ENCODE measurements at places on chromosomes 4 and X.

DNA sequence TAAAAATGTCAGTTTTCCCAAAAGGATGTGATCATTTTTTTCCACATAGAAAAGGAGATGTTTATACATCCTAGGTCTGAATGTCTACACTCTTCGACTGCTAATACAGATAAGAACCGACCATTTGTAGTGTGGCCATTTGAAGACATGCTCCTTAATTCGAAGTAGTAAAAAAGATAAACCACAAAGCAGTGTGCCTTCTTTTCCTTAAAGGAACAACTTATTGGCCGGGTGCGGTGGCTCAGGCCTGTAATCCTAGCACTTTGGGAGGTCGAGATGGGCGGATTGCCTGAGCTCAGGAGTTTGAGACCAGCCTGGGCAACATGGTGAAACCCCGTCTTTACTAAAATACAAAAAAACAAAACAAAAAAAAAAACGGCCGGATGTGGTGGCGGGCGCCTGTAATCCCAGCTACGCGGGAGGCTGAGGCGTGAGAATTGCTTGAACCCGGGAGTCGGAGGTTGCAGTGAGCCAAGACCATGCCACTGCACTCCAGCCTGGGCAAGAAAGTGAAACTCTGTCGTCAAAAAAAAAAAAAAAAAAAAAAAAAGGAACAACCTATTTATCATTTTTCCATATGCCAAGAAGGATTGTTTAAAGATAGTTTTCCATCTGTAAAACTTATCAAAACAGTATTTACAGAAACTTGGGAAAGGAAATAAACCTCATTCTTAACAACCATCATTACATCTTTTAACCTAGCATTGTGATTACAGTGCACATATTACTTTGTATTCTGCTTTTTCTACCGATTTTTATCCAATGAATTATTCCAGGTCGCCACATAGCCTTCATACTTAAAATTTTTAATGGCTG, 2.6 kb downstream of the INTS6L start:
- no peak for DNase-seq

- peak; percentile 16 for DNase-seq
Observed at GRCh38 chr4:73311428-73311827, 52.8 kb upstream of the ANKRD17 start.

- no peak for DNase-seq
Observed at GRCh38 chr4:128601991-128602695, 207.4 kb upstream of the JADE1 start.

DNA sequence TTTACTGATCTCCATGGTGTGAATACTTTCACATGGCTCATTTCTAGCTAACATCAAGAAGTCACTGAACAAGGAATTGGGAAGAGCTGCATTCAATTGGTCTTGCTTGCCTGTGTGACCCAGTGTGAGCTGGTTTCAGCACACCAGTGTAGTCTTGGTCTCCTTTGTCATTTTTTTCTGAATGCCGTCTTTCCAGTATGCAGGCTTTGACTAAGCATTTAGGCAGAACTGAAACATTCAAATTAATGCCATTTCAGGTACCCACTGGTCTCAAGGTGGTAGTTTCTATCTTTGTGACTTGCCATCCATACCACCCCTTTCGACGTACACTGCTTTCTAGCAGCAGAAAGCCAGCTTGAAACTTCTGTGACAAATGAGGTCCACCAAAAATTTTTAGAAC, 550.5 kb upstream of the BOD1L1 start:
- DNase-seq = no peak

GRCh38 chr4:171007618-171008390, 805.4 kb upstream of the GALNTL6 start:
- no peak for DNase-seq

GRCh38 chrX:43317378-43317777, 338.7 kb upstream of the MAOA start:
- no peak for DNase-seq

DNA sequence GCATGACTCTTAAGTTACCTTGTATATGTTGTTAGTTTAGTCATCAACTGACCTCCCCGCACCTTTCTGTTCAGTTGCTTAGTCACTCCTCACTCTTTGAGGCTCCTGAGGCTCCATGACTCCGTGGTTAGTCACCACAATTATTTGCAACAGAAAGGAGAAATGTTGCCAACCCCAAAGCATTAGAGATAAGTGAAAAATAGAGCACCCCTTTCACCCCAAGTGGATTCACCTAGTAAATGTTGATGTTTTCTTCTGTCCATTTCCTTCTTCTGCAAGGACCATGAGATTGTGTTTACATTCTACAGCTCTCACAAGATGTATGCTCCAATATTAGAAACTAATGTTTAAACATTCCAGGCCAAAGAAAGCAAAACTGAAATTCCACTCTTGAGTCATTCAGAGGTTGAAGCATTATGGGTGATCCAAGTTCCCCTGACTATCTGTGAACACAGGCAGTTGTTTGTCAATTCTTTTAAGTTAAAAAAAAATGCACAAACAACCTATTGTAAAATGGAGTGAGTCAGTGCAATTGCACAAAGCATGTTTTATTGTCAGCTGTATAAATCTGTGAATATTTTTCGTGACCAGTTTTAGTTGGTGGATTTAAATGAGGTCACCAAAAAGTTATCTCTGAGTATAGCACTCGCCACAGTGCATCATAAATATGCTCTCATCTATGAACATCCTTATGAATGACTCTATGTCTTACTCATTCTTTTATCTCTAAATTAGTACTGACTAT, 552.4 kb upstream of the MAGEB2 start:
- DNase-seq = peak; percentile 83

- DNase-seq = no peak
Observed at GRCh38 chr4:75821966-75822365, 80.3 kb downstream of the PPEF2 start.

DNA sequence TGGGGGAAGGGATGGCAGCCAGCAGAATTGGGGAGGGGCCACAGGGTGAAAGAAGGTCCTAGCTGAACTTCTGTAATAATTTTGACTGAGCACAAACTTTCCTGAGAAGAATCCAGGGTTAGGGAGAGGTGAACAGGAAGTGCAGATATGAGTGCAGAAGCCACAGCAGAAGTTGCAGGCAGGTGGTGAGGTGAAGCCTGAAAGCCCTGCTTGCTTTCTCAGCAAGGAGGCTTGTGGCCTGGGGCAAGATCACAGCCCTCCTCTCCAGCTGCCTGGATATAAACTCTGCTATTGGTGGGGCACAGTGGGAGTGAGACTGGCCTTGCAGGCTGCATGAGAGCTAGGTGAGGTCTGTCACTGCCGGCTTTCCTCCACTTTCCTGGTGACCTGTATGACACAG, 44.1 kb upstream of the UPRT start:
- no peak for DNase-seq

Data from COLO829 (cell line).